ENCODE measurements at places on chromosomes 1 and 21.
A peak's percentile ranks its signal among the peaks of the same experiment; 100 is the strongest.

DNA sequence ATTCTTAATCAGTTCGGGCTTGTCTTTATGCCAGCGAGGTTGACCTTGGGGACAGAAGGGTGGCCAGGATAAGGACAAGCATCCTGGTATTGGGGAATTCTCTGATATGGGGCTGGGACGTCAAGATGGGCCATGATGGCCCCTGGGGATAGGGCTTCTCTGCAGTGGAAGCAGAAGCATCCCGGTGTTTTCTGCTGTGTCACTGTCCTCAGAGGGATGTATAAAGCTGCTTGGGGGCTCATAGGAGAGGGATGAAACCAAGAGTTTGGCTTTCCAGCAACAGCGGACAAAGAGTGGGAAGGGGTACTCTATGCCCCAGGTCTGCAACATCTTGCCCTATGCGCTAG is 1.4 kb upstream of the ATP1B1 start:
- no peak for DNase-seq

DNA sequence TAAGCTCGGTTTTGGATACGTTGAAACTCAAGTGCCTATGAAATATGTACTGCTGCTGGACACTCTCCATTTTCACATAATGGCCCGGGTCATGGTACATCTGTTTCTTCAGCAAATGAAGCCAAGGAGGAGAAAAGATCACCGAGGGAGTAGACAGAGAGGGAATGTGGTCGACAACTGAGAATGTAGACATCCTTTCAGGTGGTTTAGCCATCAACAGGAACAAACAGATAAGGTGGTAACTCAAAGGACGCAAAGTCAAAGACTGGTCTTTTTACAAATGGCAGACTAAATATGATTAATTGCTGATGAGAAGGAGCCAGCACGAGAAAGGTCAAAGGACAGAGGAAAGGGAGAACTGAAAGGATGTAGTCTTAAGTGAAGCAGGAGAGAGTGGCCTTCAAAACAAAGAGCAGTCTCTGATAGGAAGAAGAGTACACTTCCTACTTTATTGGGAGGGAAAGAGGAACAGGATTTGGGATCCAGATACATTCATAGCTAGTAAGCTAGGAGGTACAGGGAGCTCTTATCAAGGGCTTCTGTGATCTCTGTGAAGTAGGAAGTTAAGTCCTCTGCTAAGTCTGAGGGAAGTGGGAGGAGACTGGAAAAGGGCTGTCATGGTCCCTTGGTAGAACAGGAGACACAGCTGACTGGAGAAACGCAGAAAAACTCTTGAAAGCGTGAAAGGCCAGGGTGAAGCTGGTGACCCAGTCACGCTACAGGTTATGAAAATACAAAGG is 28.3 kb downstream of the NUP133 start:
- DNase-seq = no peak

GRCh38 chr1:58283388-58284224 is 262.9 kb downstream of the OMA1 start:
- no peak for DNase-seq

GRCh38 chr1:241045659-241046058 is 311.3 kb downstream of the RGS7 start:
- DNase-seq = no peak

- DNase-seq = no peak
Measured at GRCh38 chr1:64251971-64252370, 48.5 kb downstream of the UBE2U start.

DNA sequence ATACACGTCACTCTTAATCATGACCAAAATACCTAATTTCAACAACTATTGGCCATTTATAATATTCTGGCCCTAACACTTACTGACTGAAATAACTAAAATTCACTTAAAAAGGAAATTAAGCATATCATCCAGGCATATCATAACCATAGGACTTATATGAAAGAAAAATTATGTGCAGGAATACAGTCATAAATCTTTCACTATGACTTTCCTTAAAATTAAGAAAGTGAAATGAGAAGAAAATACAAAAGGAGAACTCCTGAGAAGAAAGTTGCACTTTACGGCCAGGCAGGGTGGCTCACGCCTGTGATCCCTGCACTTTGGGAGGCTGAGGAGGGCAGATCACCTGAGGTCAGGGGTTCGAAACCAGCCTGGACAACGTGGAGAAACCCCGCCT is 9.4 kb downstream of the ZZZ3 start:
- no peak for DNase-seq

GRCh38 chr1:9687120-9687873 is 35.8 kb downstream of the PIK3CD start:
- peak; percentile 48 for DNase-seq

DNA sequence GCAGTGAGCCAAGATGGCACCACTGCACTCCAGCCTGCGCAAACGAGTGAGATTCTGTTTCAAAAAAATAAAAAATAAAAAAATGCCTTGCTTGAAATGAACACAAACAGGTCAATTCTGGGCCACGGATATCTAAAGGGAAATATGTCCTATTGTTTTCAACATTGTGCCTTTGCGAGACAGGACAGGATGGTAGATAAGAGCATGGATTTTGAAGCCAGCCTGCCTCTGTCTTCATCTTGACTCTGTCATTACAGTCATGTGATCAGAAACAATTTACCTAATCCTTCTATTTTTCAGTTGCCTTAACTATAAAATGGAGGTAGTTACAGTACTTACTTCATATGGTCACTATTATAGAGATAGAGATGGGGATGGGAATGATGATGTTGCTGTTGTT is 56.7 kb upstream of the ZSWIM5 start:
- DNase-seq = no peak

- DNase-seq = no peak
Measured at GRCh38 chr1:162036163-162036562, 12.5 kb upstream of the OLFML2B start.

DNA sequence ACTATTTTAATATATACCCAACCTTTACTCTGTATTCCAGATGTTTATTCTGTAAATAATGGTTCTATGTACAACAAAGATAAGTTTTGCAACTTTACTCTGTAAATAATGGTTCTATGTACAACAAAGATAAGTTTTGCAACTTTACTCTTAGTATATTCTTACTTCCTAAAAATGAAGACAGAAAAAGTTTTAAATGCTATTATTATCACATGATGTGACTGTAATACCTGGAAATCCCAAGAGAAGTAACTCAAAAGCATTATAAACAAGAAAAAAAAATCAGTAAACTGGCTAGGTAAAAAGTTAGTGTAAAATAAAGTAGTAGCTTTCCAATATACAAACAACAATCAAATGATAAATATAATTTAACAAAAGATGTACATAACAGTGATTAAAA is 18.5 kb upstream of the EXO1 start:
- no peak for DNase-seq

DNA sequence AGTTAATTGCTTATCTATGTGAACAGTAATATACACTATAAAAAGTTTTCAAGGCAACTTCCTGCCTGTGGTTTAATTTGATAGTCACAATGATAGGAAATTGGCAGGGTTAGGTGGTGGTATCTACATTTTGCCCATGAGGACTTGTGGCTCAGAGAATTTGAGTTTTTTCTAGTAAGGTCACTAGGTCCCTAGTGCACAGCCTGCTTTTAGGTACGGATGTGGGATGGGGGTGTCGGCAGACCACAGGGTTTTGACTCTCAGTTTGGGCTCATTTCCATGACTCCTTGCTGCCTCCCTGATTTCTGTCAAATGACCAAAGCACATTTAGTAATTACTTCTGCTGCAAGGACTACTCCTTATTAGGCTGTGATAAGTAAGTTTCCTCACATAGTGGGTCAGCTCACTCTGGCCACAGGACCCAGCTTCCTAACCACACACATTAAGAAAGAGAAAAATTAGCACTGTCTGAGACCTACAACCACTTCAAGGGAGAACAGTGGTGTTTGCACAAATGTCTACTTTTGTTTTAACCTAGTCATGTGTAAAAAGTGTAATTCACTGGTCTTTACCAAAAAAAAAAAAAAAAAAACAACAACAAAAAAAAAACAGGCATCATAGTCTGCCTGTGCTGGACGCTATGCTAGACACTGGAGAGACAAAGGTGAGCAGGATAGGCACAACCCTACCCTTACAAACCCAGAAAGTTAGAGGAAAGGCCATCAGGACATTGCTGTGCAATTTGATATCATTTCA is 43.7 kb downstream of the MRPL39 start:
- no peak for DNase-seq

GRCh38 chr1:184298440-184299405 is 88.1 kb upstream of the C1orf21 start:
- no peak for DNase-seq

DNA sequence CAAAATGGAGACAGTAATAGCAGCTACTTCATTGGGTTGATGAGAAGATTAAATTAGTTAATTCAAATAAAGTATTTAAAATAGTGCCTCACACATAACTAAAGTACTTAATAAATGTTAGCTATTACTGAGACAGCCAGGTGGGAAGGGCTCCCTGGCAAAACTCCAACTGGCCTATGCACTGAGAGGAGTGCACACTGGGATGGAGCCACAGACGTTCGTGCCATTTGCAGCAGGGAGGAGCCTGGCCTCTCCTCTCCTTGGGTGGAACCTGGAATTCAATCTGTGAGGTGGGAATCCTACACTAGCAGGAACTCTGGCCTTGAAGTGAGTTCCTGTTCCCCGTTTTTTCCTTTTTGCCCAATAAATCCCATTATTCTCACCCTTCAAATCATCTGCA is 28.1 kb downstream of the SLC5A9 start:
- DNase-seq = no peak

GRCh38 chr1:236524142-236524894 is 536 bp downstream of the LGALS8 start:
- DNase-seq = peak; percentile 29

GRCh38 chr1:29197590-29197924 is 15.9 kb upstream of the SRSF4 start:
- DNase-seq = no peak

GRCh38 chr1:187408212-187409004 is 579.7 kb downstream of the PLA2G4A start:
- no peak for DNase-seq

DNA sequence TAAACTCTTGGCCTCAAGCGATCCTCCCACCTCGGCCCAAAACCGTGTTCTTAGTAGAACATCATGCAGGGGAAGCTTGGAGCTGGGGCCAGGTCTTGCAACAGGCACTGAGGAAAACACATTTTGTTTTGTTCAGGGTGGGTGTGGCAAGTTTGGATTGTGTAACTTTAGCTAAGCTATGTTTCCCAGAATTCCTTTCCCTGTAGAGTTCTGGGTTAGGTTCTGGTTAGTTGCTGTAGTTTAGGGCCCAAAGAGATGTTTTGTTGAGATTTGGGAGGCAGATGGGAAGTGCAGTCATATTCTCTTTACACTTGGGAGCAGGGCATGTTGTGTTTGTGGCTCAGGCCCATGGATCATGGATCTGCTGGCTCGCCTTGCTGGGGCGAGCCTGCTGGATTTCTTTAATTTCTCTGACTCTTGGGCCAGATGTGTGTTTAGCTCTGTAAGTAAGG is 24.0 kb downstream of the PLA2G5 start:
- no peak for DNase-seq

DNA sequence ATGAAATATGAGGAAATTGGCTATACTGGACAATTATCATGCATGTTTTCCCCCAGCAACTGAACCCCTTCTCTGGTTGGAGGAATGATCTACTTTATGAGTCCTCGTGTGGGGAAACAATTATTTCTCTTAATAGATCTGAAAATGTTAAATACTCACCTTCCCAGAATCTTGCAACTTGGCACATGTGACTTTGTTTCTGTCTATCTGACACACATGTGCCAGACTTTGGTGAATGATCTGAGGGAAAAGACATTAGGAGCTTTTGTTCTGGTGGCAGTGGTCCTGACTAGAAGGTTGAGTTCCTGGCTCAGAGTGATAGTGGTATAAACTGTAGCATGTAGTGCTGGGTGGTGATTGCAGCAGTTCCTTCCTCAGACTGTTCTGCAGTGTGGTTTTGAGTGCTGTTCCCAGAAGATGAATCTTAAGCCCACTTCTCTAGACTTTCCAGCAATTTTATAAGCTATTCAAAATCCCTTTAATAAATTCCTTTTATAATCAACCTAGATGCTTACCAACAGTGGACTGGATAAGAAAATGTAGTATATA is 59.3 kb upstream of the B3GALNT2 start:
- no peak for DNase-seq

- DNase-seq = no peak
Measured at GRCh38 chr1:10794724-10795275, 1.6 kb downstream of the CASZ1 start.

GRCh38 chr1:213931836-213932235 is 55.9 kb upstream of the PROX1 start:
- DNase-seq = no peak

- DNase-seq = no peak
Measured at GRCh38 chr1:228897901-228898300, 162.6 kb downstream of the RHOU start.

GRCh38 chr1:99198393-99198792 is 65.9 kb upstream of the PLPPR4 start:
- no peak for DNase-seq

GRCh38 chr1:167435484-167435883 is 82.8 kb downstream of the CD247 start:
- no peak for DNase-seq

DNA sequence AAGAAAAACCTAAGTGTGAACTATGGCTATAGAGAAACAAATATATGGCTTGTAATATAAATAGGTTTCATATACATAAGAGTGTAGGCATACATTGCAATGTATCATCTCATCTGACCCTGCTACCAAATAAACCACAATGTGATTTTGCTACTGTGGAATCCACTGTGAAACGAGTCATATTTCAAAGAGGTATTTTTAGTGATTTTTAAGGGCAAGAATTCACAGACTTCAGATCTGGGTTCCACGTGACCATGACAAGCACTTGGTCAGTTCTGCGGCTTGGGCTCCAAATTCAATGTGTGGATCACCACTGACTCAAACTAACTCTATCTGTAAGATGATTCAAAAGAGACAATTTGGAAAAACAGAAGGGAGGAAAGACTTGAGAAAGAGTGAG is 147.0 kb upstream of the ERG start:
- no peak for DNase-seq

- DNase-seq = no peak
Measured at GRCh38 chr1:14320518-14320917, 278.0 kb upstream of the KAZN start.

DNA sequence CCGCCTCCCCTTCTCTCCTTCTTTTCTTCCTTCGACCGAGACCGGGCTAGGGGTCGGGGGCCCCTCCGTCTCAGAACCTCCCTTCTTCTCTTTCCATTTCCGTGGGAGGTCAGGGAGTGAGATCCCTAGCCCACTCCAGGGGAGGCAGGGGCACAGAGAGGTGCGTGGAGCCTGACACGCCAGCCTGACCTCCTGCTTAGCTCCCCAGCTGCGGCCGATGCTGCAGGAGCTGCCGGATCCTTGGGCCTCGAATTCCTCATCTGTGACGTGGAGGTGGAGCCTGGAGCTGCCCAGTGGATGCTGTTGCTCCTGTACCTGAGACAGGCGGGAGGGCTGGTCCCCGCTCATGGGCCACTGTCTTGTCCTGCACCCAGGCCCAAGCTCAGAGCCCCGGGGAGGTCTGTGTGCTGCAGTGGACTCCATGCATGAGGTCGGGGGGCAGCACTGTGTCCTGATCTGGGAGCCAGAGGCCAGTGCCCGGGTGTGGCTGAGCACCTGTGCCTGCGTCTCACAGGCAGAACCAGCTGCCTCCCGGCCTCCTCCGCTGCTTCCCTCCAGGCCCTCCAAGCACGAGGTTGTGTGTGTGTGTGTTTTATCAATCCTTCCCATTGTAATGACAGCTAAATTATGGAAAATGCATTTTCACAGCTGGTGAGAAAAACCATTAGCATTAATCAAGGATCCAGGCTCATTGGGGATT is 55.3 kb upstream of the TTC34 start:
- no peak for DNase-seq

- DNase-seq = no peak
Measured at GRCh38 chr1:114033961-114034360, 54.7 kb downstream of the OLFML3 start.

All from stimulated activated CD8-positive, alpha-beta memory T cell treated with anti-CD3 and anti-CD28 coated beads, Interleukin-4, amount 100 ng/mL, for 1 hour (primary cell).